ENCODE measurements at places on chromosomes 16 and 17.

GRCh38 chr16:35480361-35480760 is 2020.9 kb downstream of the TP53TG3F start:
- DNase-seq = no peak

DNA sequence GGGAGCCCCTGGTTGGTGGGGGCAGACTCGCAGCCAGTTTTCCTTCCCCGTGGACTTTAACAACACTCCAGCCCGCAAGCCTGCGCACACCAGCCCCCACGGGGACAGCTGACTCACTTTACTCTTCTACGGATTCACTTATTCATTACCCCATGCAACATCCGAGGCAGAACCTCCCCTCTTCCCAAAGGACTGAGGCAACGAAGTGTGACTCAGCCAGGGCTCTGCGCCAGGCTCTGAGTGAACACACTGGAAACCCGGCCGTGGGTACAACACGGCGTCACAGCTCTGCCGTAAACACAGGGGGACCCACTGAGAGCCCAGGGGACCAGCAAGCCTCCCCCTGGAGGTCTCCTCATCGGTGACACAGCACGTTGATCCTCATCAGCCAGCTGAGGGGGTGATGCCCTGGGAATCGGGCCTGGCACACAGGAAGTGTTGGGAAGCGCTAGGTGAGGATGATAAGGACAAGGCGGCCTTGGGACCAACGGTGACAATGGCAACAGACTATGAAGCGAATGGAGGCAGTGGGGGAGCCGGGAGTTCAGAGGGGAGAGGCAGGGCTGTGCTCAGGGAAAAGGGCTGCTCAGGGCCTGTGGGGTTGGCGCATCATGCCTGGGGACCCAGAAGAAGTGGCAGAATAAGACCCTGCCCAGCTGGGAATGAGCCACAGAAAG is 14.6 kb downstream of the COTL1 start:
- DNase-seq = peak; percentile 50

GRCh38 chr17:28282596-28282995 is 36.4 kb upstream of the TMEM97 start:
- no peak for DNase-seq

DNA sequence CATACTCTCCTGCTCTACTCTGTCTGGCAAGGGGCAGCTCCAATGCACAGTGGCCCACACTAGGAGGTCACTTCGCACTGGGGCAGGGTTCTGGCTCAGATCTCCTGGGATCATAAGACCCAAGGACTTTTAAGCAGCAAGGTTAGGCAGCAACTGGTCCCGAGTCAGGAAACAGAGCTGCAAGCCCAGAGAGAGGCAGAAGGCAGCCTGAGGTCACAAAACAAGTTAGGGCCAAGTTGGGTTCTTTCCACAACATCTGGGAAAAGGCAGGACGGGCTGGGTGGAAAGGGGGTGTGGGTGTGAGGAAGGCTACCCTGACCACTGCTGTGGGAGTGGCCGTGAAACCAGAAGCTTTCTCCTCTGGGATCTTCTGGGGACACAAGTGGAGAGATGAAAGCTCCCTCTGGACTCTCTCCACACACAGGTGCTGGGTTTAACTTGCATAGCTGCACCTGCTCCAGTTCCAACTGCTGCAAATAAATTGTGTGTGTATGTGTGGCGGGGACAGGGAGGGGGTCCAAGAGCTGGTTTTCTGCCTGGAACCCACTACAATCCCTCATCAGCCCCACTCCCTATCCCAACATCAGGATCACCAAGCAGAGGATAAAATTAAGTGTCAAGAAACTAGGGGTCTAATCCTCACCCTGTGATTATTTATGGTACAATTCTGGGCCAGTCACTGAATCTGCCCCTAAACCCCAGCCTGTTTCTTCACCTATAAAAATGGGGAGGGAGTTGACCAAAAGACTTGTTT is 8.0 kb upstream of the TSPOAP1 start:
- DNase-seq = peak; percentile 49

GRCh38 chr17:19539040-19539399 is 5.4 kb downstream of the SLC47A1 start:
- no peak for DNase-seq

DNA sequence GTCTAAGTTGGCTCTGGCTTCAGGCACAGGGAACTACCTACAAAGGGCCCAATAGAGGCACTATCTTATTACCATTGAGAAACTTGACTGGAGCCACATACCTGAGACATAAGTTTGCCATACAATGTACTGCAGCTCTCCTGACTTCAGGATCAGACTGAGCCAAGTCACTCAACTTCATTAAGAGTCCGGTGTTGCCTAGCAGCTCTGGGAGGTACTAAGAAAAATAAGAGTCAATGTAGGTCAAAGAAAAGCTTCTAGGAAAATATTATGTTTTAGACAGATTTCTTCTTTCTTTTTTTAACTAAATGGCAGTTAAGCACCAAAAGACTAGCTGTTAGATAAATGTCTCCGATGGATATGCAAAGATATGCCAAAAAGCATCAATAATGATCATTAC is 5.7 kb downstream of the HEATR6 start:
- DNase-seq = no peak

- no peak for DNase-seq
Measured at GRCh38 chr16:55640701-55641327, 15.0 kb upstream of the SLC6A2 start.

- DNase-seq = no peak
Measured at GRCh38 chr17:33497623-33498022, 204.5 kb upstream of the ASIC2 start.

DNA sequence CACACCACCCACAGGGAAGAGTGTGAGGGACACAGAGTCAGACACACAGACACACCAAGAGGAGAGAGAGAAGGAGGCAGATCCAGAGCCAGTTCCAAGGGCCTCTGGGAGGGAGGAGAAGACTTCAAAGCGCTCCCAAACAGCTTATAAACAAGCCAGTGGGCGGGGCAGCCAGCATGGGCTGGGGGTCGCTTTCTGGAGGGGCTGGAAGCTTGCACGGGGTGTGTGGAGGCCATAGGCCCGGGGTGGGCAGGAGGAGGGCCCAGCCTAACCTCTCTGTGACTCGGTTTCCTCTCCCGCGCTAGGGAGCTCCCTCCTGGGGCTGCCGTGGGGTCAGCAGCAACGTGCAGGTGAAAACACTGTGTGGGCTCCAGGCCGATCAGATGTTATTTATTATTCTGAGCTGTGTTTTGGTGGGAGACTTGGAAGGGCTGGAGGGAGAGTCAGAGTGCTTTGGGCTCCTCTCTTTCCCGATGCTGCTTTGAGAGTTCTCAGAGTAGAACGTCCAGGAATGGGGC is 2.5 kb upstream of the WFIKKN2 start:
- no peak for DNase-seq

- DNase-seq = no peak
Measured at GRCh38 chr17:57125866-57126265, 40.8 kb downstream of the AKAP1 start.

GRCh38 chr16:55647798-55648197 is 8.0 kb upstream of the SLC6A2 start:
- DNase-seq = no peak

- no peak for DNase-seq
Measured at GRCh38 chr16:86608301-86608747, 30.0 kb downstream of the FOXL1 start.

DNA sequence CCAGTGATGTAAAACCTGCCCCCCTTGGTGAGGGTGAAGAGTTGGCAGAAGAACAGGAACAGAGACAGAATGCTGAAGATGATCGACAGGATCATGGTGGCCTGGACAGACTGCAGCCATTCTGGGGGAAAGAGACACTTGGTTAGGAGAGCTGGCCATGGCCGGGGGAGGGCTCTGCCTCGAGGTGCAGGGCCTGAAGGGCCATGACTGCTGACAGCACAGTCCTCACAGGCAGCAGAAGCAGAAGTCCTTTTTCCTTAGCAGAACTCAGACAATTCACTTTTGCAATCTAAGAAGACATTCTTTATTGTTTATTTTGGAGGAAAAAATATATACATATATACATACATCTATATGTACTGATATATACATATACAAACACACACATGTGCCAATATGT is 25.6 kb downstream of the PMP22 start:
- no peak for DNase-seq

DNA sequence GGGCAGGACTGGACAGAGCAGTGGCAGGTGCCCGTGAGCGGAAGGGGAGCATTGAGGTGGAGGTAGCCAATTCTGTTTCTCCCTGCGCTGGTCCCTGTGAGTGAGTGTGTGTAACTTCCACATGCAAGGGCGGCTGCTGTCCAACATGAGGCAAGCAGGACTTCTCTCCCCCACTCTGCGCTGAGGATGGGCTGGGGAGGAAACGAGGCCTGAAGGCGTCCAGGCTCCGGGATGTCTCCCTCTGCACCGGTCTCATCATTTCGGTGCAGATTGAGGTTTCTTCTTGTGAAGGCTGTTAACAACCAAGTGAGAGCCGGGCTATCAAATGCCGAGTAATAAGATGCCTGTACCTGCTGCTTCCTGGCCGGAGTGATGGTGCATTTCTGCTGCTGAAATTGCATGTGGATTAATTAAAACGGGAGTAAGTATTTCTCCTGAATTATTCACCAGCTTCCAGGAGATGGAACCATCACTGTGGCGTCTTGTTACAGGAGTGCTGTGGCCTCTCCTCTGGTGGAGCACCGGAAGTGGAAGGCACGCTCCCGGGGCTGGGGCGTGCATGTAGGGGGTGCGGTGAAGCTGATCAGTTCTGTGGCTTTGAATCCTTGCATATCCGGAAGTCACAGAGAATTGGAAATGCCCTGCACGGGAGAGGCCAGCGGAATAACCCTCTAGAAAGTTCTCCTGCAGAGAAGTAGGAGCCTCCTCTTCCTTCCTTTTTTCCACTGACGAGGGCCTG is 41.7 kb upstream of the MGAT5B start:
- DNase-seq = no peak

- no peak for DNase-seq
Measured at GRCh38 chr17:37532756-37533155, 43.1 kb downstream of the DUSP14 start.

DNA sequence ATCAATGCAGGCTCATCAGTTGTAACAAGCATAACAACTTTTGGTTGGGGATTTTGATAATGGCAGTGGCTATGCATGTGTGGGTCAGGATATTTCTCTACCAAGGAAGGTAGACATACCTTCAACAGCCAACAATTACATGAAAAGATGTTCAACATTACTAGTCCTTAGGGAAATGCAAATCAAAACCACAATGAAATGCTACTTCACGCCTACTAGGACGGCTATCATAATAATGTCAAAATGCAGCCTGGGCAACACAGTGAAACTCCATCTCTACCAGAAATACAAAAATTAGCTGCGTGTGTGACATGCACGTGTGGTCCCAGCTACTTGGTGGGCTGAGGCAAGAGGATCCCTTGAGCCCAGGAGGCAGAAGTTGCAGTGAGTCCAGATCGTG is 7.3 kb upstream of the SLC5A10 start:
- no peak for DNase-seq

- no peak for DNase-seq
Measured at GRCh38 chr16:1072526-1073261, at the start of gene SSTR5. Gene SSTR5, plus strand, starts transcription at chr16:1072747. Its CDS starts 6,122 bp downstream, at chr16:1078869.

GRCh38 chr16:12252616-12253015 is 276.1 kb downstream of the SNX29 start:
- DNase-seq = no peak

- no peak for DNase-seq
Measured at GRCh38 chr16:27671410-27671809, 121.5 kb downstream of the KATNIP start.

DNA sequence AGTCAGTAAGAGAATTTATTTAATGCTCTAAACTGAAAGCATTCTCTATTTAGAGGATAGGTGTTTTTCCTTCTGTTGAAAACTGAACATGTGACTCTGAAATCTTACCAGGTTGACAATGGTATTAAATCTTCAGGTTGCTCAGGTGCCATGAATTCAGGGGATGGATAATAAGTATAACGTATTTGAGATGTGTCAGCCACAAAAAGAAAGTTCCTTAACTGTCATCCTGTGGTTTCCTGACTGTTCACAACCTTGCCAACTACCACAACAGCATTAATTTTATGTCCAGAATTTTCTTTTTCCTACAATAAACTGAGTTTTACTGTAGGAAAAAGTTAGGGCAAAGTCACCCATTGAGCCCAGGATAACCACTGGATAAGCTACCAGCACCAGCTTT is 243.3 kb upstream of the PSMD7 start:
- no peak for DNase-seq

DNA sequence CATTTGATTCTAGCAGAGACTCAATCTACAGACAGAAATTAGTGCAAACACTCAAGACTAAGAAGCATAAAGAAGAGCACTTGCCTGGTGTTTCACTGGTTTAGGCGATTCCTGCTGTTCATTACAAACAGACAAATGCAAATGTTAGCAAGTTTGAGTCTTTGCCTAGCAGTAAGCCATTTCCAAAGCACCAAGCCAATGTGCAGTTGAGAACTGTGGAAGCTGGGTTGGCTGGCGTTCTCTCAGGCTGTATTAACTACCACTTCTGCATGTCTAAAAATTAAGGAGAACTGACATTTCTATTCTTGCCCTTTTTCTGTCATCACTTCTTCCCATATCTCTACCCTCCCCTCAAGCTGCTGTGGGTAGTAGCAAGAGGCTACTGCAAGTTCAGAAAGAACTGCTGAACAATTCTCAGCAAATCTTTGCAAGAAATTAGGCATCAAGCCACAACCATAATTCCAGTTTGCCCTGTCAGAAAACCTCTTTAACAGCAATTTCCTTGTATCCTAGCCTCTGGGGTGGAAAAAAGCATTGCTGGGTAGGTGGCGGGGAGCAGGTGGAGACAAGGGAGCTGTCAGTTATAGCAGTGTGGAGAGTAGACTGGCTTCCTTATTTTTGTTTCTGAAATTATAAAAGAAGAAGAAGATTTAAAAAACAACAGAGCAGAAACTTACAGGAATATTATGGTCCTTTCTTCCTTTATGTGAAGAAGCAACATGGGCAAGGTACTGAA is 53.8 kb downstream of the MYH10 start:
- DNase-seq = no peak

Data from activated T-cell treated with anti-CD3 and anti-CD28 coated beads, Interleukin-2, amount 50 U/mL, for 1 hour (primary cell).